OCI-LY7 (cell line): ENCODE measurements at places on chromosomes 5 and 9. TPM values are rescaled to one million over a fixed set of nuclear protein-coding genes. Genes with fewer than 3 reads are reported as not detected.

Gene ARID3C
- 0.38 and 0.44 TPM in 2 replicates for total RNA-seq

Gene PCDHB8
- not detected in 2 replicates for total RNA-seq

Gene NR3C1
- 98.1 and 106 TPM in 2 replicates for total RNA-seq

Gene PKD2L2
- not detected in 2 replicates for total RNA-seq

Gene NEUROG1
- total RNA-seq = not detected in 2 replicates

Gene CDH9
- not detected in 2 replicates for total RNA-seq

Gene HTR1A
- total RNA-seq = not detected in 2 replicates

Gene LIX1
- not detected in 2 replicates for total RNA-seq

Gene PCDHGB3
- 6.1 and 6.3 TPM in 2 replicates for total RNA-seq

Gene CRB2
- 2.6 and 3.4 TPM in 2 replicates for total RNA-seq

DNA sequence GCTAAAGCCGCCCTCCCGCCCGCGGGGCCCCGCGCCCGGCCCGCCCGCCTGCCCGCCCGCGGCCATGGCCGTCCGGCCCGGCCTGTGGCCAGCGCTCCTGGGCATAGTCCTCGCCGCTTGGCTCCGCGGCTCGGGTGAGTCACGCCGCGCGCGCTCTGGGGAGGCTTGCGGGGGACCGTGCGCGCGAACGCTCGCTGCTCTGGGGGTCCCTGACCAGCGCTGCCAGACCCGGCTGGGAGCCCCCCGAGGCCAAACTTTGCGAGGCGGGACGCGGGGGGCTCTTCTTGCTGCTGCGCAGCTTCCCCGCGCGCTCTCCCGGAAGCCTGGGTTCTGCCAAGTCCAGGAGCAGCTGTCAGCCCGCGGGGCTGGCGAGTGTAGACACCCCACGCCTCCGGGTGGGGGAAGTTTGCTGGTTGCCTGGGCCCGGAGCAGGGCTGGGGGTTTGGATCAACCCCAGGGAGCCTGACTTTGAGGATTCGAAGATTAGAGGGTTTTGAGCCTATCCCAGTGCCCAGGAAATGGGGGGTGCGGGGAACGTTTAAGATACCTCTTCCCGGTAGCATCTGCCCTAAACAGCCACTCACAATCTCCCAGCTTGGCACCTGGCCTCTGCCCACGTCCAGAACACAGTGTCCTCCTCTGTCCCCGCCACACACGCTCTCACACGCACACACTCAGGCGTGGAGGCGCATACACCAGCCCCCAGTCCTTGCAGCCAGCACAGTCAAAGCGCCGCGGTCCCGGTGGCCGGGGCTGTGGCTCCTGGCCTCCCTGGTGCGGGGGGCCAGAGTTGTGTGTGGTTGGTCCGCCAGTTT is 535 bp downstream of the UNC5A start:
- no peak for DNase-seq

DNA sequence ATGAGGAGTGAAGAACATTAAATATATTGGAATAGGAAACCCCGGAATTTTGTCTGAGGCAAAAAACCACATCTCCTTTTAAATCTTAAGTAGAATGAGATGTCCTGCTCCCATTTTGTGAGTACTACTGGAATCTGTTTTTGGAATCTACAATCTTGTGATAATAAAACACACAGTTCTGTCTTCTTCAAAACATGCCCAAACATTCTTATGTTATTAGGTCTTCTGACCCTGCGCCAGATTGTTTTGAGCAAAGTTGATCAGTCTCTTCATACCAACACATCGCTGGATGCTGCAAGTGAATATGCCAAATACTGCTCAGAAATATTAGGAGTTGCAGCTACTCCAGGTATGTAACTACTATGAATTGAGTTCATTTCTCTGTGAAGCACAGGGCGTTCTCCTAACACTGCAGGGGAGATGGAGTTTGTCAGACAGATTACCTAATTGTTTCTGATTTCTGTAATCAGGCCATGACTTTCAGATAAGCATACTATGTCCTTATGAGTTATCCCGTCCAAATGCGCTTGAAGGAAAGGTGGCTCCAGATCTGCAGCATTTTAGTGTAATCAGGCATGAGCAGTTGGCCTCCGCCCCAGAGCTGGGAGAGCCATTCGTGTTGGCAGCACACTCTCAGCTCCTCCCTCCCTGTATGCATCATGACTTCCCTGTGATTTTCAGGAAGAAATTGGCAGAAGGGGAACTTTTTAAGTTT is 88.0 kb downstream of the NLN start:
- DNase-seq = no peak

DNA sequence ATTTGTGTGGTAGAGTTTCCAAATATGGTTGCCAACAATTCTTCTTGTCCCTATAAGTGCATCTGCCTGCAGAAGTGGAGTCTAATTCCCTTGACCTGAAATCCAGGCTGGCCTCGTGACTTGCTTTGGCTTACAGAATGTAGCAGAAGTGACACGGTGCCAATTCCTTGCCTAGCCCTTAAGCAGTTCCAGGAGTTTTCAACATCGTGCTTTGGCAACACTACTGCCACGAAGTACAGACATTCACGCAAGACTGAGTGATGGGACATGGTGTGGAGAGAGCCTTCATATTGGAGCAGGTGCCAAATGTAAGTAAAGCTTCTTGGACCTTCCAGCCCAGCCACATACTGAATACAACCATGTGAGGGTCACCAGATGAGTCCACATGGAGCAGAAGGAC is 92.9 kb upstream of the NEK6 start:
- DNase-seq = no peak

DNA sequence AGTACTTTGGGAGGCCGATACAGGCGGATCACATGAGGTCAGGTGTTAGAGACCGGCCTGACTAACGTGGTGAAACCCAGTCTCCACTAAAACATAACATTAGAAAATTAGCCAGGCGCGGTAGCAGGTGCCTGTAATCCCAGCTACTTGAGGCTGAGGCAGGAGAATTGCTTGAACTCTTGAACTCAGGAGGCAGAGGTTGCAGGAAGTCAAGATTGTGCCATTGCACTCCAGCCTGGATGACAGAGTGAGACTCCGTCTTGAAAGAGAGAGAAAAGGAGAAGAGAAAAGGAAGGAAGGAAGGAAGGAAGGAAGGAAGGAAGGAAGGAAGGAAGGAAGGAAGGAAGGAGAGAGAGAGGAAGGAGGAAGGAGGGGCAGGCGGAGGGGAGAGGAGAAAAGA is 45.1 kb downstream of the MYO10 start:
- DNase-seq = no peak

- DNase-seq = no peak
Measured at GRCh38 chr5:68268101-68268851, 52.7 kb downstream of the PIK3R1 start.

DNA sequence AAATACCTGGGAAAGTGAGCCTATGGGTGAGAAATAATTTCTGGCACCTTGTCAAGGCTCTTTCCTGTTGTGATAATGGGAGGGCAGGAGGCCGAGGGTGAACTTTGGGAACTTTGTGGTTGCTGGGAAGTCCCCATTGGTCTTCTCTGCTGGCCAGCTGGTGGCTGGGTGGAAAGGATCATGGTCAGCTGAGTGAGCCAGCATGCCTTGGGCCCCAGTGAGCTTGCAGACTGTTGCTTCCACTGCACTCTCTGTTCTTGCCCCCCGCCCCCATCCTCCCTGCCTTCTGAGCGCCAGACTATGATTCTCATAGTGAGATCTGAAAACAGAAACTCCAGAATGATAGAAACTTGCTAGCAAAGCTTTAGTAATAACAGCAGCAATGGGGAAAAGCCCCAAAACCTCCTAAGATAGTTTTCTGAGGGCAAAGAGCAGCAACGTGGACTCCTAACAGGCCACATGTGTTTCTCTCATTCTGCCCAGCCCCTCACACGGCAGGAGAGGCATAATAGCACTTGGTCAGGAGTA is 139.2 kb upstream of the SMARCA2 start:
- no peak for DNase-seq

DNA sequence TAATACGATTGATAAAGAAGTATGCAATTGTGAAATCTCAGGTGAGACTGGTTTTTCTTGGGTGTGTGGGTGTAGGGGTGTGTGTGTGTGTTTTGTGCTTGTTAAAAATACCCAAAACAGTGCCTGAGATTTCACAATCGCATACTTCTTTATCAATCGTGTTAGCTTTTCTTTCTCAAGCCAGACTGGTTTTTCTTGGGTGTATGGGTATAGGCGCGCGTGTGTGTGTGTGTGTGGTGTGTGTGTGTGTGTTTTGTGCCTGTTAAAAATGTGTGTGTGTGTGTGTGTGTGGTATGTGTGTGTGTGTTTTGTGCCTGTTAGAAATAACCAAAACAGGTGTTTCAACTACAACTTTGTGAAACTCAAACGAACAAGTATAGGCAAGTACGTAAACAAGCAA is 53.7 kb downstream of the CERT1 start:
- no peak for DNase-seq

DNA sequence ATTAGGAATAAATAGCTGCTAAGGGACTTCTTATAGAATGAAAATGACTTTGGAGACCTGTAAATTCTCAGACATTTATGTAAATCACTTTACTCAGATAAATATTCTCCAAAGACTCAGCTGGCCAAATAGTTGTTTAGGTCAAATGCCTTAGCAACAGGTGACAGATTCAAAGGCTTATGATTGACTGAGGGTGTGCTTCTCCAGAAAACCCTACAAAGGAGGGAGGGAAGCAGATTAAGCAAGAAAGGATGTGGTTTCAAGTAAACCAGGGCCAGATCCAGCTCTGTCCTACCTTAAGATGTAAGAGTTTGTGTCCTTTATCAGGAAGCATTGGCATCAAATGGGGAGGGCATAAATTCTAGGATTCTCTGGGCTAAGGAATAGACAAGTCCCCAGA is 433.0 kb downstream of the TLE1 start:
- DNase-seq = no peak

GRCh38 chr5:33828626-33829308 is 63.0 kb downstream of the ADAMTS12 start:
- DNase-seq = no peak

- no peak for DNase-seq
Measured at GRCh38 chr9:113299800-113300292, 3.3 kb downstream of the RNF183 start.

DNA sequence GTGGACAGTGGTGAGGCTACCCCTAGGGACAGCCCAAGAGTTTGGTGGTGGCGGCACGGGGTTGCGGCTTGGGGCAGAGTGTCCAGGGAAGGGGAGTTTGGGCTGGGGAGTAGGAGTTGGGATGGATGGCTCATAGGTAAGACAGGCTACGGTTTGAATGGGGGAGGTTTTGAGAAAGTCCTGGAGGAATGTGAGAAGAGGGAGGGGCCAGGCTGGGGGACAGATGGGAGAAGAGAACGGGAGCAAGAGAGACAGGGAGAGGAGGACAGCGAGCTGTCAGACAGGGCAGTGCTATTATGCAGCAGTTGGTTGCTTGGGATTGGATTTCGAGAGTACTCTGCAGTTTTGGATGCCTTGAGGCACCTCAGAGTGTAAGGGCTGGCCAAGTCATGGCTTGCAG is 24.5 kb downstream of the PSD2 start:
- no peak for DNase-seq

GRCh38 chr5:146662229-146662628 is 146.2 kb upstream of the GPR151 start:
- peak; percentile 47 for DNase-seq

- DNase-seq = peak; percentile 5
Measured at GRCh38 chr5:53874409-53874808, 314.0 kb downstream of the NDUFS4 start.

DNA sequence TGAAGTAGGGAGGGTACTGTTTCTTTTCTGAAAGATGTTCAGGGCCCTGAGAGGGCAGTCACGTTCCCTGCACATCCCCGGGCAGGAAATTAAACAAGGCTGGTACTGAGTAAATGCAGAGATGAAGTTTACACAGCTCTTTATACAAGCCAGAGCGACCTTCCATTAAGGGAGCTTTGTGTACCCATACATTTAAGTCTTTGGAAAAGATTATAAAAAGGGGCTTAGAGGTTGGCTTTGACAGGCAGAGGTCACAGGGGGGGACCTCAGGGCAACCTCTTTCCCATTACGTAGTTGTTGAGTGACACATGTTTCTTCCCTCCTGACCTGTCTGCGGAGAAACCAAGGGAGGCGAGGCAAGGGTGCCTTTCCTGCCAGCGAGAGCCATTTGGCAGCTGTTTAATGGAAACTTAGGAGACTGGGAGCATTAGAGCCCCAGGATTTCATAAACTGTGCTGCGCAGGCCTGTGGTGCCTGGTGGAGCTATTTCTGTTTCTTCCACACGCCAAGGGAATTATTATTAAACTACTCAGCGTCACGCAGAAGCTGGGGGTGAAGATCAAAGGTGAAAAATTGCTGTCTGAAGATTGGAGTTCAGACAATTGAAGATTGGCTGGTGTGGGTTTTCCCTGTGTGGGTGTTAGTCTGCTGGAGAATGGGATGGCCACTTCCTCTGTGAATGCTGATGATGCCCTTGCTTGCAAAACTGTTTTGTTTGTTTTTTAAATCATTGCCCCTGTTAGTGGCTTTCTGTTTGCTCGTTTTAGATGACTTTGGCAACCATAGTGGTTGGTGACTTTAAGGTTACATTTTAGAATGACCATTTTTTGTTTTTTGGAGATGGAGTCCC is 3.2 kb upstream of the SMIM32 start:
- DNase-seq = no peak

DNA sequence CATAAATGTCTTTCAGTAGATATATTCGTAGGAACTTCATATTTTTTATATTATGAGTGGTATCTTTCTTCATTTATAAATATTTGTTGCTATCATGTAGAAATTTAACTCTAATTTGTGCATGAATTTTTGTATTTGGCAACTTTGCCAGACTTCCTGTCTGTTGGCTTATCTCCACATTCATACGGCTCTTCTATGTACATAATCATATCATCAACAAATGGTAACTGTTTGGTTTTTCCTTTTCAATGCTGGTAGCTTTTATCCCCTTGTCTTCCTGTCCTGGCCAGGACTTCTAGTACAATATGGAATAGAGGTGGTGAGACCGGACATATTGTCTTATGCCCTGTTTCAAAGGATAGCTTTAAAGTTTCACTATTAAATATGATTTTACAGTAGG is 132.3 kb upstream of the COL5A1 start:
- no peak for DNase-seq
